ENCODE measurements at places on chromosomes 3 and 15. TPM values are rescaled to one million over a fixed set of nuclear protein-coding genes. Genes with fewer than 3 reads are reported as not detected.

The CCRL2 gene
- total RNA-seq: 6.6 TPM

The NGRN gene
- total RNA-seq: 74.5 TPM

The RTP1 gene
- total RNA-seq: 0.29 TPM

The OSBPL10 gene
- 8.3 TPM for total RNA-seq

The LCMT2 gene
- total RNA-seq: 13.8 TPM

The SPESP1 gene
- not detected for total RNA-seq

The THRB gene
- 1.2 TPM for total RNA-seq

The SYNPR gene
- not detected for total RNA-seq

The TCAIM gene
- total RNA-seq: 24.9 TPM

The GREM1 gene
- not detected for total RNA-seq

DNA sequence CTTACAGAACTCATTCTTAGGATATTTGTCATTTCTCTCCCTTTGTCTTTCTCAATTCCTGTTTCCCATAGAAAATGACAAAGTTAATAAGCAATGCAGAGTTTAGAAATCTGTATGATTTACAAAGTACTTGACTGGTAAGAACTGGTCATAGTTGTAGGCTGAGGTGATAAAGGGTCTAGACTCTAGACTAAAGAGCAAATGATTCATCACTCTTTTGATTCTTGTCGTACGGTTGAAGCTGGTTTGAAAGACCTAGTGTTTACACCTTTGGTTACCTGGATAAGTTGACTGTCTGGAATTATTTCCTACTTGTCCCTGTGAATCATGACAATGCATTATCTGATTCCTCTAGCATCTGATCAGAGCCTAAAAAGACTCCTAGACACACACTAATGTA, 58.9 kb upstream of the TP63 start:
- DNase-seq: no peak

DNA sequence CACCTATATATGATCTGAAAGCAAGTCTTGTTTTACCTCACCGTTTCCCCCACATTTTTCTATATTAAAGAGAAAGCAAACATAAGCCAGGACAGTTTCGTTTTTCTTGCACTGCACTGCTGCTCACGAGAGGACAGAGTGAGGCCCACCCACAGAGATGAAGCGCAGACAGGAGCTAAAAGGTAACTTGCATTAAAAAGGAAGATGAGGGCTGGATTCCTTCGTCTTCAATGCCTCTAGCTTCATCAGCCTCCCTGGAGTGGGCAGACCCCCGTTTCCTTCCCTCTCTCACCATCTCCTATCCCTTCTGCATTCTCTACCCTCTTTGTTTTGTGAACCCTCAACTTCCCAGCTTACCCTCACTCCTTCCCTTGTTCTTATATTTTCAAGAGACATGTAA, 18.9 kb downstream of the SUMF1 start:
- no peak for DNase-seq

- no peak for DNase-seq
Observed at GRCh38 chr15:56980473-56980872, 62.0 kb downstream of the TCF12 start.

GRCh38 chr3:45795509-45795881, 841 bp downstream of the SLC6A20 start:
- DNase-seq: no peak

DNA sequence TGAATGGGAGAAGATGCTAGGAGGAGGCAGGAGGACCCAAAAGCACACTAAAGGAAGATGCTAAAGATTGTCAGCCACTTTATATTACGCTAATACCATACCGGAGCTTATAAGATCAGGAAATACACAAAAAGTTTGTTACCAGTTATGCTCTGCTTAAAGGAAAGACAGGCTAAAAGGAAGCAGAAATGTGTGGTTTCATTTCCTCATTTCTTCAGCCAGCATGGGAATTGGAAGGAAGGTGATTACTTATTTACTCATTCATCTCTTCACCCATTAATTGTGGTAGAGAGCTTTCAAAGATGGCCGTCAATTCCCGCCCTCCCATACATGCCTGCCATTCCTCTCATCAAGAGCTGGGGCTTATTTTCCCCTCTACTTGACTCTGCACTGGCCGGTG, 26.7 kb upstream of the TMEM158 start:
- DNase-seq: peak; percentile 9

DNA sequence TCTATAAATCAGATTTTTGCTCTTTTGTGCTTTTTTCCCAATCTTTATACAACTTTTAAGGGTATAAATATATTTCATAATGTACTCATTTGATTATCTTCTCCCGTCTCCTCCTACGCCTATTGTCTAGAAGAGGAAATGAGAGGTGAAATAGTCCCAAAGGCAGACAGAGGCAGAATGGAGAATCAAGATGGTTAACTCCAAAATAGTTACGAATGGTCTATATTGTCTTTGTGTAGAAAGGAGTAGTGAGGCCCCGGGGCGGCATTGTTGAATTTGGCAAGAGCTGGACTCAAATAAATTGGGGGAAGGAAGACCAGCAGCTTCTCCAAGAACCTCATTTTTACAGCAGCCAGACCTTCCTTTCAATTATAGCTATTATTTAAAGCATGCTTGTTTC, 23.9 kb downstream of the ITPR1 start:
- no peak for DNase-seq

- peak; percentile 29 for DNase-seq
Observed at GRCh38 chr3:113557374-113557773, 25.0 kb downstream of the SIDT1 start.

DNA sequence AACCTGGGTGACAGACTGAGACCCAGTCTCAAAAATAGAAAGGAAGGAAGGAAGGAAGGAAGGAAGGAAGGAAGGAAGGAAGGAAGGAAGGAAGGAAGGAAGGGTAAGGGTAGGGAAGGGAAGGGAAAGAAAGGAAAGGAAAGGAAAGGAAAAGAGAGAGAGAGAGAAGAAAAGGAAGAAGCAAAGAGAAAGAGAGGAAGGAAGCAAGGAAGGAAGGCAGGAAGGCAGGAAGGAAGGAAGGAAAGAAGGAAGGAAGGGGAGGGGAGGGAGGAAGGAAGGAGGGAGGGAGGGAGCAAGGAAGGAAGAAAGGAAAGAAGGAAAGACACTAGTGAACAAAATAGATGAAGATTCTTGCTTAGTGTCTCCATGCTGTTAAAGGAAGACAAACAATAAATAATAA, 129.1 kb downstream of the SHQ1 start:
- no peak for DNase-seq

- no peak for DNase-seq
Observed at GRCh38 chr3:4409971-4410573, 57.0 kb downstream of the SUMF1 start.

DNA sequence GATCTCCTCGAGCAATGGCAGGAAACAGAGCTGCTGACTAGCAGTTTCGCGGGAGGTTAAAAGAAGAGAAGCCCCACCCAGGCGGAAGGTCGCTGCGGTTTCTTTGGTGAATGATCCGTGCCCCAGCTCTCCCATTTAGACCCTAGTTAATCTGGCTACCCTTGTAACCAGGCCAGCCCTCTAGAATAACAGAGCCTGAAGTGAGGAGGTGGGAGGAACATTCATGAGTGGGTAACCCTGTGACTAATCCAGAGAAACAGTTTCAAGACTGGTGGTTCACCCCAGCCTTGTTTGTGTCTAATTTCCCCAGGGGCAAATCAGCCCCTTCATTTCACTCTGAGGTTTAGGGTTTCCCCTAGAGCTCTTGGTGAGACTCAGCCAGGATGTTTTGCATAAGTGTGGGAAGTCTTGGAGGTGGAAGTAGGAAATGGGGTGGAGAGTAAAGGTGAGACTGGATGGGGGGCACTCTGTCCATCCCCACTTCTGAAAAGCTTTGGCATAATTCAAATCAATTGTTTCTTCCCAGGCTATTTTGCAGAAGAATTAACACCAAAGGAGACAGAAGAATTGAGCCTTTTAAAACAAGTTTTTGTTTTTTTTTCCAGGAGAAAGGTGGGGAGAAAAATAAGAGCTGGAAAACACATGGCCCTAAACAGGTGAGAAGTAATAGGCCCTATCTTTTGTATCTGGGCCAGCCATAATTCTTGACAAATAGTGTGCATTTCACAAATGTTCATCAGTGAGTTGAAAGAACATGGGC, 303.1 kb downstream of the RPLP1 start:
- no peak for DNase-seq

GRCh38 chr3:72848703-72849081, 447 bp upstream of the SHQ1 start:
- DNase-seq: no peak

DNA sequence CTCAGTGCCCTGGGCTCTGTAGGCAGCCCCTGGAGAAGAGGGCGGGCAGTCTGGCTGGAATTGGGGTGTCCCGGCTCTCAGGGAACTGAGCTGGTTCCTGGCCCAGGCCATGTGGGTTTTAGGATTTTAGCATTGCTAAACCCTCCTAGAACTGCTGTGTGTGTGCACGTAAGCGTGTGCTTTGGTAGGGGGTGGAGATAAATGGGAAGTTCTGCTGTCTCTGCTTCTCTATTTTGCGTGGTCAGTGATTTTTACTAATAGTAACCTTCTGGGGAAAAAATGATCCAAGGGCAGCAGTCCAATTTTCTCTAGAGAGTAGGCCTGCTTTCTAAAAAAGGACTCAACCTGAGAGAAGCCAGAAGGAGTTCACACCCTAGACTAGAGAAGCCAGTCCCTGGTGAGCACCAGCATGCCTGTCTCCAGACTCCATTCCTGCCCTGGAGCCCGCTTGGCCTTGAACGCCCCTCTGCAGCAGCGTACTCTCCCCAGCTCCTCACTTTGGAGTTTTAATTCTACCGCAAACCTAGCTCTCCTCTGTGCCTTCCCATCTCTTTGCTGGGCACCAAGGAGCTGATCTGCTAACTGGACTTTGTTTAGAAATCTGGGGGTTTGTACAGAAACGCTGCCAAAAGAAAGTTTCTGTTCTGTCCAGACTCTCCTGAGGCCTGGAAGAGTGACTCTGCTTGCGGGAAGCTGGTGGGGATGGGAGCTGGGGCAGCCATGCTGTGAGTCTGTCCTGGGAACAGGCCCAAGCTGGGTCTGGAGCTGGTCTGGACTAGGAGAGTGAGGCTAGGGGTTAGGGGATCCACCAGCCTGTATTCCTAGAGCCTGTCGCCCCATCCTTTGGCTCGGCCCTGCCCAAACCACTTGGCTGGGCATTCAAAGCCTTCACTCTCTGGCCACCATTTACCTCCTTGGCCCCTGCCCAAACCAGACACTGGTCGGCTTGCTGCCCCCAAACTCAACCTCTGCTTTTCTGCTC, 19.7 kb downstream of the CORO2B start:
- DNase-seq: no peak

DNA sequence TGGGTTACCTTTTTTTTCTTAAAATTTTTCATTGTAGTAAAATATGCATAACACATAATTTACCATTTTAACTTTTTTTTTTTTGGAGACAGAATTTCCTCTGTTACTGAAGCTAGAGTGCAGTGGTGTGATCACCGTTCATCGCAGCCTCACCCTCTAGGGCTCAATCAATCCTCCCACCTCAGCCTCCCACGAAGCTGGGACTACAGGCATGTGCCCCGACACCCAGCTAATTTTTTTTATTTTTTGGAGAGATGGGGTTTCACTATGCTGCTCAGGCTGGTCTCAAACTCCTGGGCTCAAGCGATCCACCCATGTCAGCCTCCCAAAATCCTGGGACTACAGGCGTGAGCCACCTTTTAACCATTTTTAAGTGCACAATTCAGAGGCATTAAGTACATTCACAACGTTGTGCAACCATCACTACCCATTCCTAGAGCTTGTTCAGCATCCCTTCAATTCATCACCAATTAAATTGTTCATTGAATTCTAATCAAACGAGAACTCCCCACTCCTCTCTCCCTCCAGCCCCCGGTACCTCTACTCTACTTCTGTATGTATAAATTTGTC, 44.6 kb downstream of the BHLHE40 start:
- DNase-seq: no peak

- no peak for DNase-seq
Observed at GRCh38 chr3:64398476-64398875, 173.2 kb upstream of the PRICKLE2 start.

- DNase-seq: no peak
Observed at GRCh38 chr15:28112101-28112760, 13.1 kb upstream of the OCA2 start.

GRCh38 chr15:48096813-48097212, 24.0 kb upstream of the SLC24A5 start:
- DNase-seq: peak; percentile 39

- DNase-seq: no peak
Observed at GRCh38 chr3:2945121-2945520, 165.1 kb downstream of the IL5RA start.

DNA sequence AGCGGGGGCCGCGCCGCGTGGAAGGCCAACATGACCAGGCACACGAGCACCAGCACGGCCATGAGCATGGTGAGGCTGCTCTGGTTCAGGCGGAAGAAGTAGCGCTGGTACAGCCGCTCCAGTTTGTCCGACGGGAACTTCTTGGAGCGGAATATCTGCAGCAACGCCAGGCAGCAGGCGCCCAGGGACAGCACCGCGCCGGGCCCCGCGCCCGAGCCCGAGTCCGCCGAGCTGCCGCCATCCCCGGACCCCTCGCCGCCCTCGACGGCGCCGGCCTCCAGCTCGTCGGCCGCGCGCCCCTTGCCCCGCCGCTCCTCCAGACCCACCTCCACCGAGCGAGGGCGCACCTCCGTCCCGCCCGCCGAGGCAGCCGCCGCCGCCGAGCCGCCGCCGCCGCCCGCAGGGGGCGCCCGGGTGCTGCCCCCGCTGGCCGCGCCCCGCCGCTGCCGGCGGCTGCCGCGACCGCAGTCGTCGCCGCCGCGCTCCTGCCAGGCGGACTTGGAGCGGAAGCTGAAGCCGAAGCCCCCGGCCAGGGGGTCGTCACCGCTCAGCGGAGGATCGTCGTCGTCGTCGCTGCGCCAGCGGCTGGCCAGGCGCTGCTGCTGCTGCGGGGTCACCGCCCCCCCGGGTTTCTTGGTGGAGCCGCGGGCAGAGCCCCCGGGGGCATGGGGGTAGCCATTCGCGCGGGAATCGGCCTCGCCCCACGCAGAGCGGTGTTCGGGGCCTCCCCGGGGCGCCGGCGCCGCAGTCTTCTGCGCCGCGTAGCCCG, 957 bp downstream of the ADCY5 start:
- no peak for DNase-seq

DNA sequence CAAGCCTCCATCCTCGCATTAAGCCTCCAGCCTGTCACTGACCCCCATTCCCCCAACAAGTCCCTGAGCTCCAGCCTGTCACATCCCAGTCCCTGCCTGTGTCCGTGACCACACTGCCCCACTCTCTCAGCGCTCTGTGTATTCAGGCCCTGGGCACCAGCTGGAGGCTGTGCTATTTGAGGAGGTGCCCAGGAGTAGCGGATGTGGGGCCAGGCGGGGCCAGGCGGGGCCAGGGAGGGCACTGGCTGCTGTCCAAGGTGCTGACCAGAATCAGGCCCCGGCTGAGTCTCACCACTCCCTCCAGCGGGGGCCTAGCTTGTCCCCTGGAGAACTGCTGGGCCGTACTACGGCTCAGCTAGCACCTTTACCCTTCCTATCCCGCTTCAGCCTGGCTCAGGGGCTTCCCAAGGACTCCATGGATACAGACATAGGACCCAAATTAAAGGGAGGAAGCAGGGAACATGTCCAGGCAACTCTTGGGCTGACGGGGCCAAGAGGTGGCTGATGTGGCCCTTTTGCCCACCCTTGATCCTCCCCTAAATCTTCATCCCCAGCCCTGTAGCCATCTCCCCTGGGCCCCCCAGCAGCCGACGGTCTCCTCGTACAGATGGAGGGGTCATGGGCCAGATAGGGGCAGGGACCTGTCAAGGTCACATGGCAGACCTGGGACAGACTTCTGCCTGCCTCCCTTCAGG, 1.1 kb downstream of the HHATL start:
- peak; percentile 27 for DNase-seq

Measured in H4 (cell line).